Activated T-helper 1 cell treated with Interleukin-2 at 50 U/mL for 16 hours (primary cell): ENCODE measurements at places on chromosomes 2 and 18.

DNA sequence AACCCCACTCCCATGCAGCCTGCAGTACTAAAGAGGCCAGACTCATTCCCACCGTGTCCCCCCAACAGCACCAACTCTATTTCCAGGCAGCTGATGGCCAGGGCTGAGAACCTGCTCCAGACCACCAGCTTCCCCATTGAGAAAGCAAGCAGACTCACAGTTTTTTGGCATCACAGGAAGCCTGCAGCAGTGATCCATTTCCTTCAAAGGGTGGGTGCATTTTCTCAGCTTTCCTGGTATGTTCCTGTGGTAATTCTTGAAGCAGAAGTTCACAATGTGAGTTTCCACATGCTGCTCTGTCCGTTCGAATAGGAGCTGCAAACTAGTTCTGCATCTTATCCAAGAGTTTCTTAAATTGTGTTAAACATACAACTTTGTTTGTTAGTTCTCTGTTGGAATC lies 1249.6 kb upstream of the FAM98A start:
- no peak for DNase-seq

GRCh38 chr2:118903551-118904479 lies 38.2 kb upstream of the MARCO start:
- no peak for DNase-seq

DNA sequence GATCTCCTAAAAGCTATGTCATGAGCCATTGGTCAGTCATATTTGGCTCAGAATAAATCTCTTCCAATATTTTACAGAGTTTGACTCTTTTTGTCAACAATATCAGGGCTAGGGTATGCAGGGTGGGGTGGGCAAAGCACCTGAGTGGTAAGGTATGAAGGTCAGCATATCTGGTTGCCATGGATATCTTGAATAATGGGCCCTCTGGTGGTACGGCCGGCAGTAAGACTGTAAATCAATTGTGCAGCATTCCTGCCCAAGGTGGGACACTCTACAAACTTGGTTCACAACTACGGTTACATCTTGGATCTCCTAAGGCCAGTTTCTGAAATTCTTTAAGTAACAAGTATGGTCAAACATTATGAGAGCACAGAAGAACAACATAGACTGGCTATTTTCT lies 119.6 kb downstream of the SPOPL start:
- no peak for DNase-seq

DNA sequence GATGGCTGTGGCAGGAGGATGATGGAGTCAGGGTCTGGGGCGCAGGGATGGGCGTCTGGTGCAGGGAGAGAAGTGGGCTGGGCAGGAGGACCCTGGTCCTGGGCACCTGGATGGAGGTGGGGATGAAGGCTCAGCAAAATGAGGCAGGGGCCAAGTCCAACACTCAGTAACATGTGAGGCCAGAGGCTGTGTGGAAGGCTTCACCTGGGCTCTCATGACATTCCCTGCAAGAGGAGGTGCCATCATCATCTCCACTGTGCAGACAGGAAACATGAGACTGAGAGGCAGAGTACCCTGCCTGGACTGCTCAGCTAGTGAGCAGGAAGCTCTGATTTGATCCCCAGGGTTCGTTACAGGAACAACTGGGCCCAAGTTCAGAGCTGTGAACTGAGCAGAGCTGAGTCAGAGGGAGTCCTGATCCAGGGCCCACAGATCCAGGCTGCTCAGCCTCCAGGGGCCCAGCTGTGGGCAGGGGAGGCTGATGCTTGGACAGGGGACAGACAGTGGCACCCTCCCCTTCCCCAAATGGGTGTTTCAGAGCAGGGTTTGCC lies 36.9 kb downstream of the HJURP start:
- no peak for DNase-seq

GRCh38 chr18:23586249-23587196 lies at the start of gene NPC1:
NPC1 (minus strand) TSS chr18:23586506; CDS start chr18:23586343, 163 bp downstream.
- peak; percentile 90 for DNase-seq

DNA sequence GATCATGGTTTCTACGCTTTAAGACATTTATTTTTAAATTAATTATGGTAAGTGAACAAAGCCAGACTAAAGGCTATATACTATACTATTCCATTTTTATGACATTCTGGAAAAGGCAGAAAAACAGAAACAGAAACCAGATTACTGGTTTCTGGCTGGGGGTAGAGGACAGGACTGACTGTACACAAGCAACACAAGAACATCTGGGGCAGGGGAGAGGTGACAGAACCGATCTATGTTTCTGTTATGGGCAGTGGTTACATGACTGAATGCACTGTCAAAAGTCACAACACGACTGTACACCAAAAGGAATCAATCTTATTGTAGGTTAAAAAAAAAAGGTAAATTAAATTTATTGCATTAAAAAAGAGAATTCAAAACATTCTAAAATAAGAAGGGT lies 64.7 kb downstream of the PTPN2 start:
- DNase-seq, result no peak

- DNase-seq, result no peak
Measured at GRCh38 chr2:103276869-103277268, 515.0 kb downstream of the TMEM182 start.

- no peak for DNase-seq
Measured at GRCh38 chr2:161382747-161383146, 33.4 kb upstream of the TBR1 start.

GRCh38 chr2:95345563-95346230 lies 48.5 kb downstream of the KCNIP3 start:
- DNase-seq, result peak; percentile 28

GRCh38 chr2:161418715-161419637 lies 2.9 kb downstream of the TBR1 start:
- DNase-seq, result no peak

GRCh38 chr2:10883801-10884478 lies 27.8 kb upstream of the KCNF1 start:
- no peak for DNase-seq

- no peak for DNase-seq
Measured at GRCh38 chr2:190441564-190441963, 33.4 kb downstream of the MFSD6 start.

DNA sequence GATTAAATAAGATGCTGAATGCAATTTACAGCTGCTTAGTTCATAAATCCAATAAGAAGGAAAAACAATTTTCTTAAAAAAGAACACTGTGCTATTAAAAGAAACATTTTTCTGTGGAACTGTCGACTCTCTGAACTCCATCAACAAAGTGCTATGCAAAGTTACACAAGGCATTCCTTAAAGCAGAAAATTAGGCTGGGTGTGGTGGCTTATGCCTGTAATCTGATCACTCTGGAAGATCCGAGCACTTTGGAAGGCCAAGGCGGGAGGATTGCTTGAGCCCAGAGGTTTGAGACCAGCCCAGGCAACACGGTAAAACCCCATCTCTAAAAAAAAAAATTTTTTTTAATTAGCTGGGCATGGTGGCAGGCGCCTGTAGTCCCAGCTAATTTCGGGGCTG lies 13.0 kb downstream of the MCM6 start:
- no peak for DNase-seq

DNA sequence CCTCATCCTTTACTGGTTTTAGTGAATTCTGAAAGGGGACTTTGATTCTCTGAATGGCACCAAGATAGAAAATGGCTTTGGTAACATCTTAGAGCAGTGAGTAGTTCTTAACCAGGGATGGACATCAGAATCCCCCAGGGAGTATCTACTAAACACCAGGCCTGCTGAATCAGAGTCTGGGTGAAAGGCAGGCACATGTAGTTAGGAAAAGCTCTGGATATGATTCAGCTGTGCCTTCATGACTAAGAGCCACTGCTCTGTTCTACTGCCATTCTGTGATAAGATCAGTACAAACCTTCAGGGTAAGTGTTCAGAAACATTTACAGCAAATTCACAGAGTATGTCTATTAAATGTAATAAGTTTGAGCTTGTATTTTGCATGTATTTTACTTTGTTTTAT lies 46.2 kb upstream of the B3GNT2 start:
- no peak for DNase-seq

GRCh38 chr2:47301277-47301618 lies 101.7 kb upstream of the MSH2 start:
- DNase-seq, result no peak

DNA sequence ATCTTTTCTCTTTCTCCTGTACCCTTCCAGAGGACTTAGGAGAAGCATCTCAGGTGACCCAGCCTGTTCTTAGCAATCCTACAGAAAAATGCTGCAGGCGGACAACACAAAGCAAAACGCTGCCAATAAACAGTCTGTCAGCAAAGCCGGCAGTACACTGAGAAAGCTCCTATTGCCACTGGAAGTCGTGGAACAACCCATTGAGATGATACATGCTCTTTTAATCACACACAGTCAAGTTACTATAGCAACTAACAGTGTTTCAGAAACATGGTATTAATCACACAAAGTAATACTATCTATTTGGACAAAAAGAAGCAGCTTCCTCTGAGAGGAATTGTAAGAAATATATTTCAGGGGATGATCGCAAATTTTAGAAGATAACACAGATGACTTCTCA lies 10.5 kb downstream of the CTLA4 start:
- DNase-seq, result no peak
